RKO (cell line): ENCODE measurements at places on chromosomes 16 and 17.

DNA sequence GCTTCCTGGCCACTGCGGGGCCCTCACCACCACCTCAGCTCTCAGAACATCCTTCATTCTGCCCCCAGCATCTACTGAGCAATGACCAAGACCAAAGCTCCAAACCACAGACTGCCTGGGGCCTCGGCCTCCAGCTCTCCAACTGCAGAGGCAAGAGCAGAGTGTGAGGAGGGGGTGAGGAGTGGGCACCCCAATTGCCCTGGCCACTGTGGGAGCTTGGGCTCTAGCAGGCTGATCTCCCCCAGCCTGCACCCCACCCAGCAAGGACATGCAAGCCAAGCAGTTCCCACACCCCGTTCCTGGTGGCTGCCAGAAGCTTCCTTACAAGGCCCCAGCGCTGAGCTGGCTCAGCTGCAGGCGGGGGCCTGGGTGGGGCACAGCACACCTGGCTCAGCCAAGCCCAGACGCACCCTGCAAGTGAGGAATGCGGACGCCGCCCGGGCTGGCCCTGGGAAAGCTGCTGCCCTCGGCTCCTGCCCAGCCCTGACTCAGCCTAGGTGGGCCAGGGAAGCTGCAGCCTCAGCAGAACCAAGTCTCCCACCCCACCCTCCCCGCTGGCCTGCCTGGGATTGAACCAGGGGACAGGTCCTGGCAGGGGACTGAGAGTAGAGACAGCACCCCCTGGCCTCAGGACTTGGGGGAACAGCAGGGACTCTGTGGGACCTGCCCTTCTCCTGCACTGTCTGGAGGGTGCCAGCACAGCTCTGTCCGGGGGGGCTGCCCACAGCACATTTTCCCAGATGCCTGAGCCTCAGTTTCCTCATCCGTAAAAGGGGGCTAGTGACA lies 29.7 kb upstream of the KRT17 start:
- no peak for DNase-seq

DNA sequence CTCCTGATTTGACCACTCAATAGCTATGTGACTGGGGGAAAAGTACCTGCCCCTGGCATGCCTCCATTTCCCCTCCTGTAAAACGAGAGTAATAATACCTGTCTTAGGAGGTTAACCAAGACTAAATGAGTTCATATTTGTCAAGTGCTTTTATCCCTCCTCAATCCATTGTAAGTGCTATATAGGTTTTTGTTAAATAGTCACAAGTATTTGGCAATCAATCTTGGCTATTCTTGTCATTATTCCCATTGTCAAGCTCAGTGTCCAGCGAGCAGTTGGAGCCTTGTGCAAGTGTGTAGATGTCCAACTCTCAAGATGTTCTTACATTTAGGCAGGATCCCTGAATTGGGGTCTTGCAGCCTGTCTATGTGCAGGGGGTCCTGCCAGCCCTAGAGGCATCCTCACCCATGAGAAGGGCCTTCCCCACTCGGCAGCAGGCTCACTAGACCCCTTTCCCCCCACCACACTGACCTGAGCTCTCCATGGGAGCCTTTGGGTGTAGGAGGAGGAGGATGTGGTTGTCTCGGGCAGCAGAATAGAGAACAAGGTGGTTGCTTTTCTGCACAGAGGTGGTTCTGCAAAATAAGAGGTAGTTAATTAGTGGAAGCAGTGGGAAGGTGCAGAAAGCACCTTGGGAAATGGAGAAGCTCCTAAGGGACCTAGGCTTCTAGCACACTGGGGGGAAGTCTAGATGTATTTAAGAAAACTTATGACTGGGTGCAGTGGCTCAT lies 18.0 kb downstream of the PIK3R6 start:
- DNase-seq: no peak

DNA sequence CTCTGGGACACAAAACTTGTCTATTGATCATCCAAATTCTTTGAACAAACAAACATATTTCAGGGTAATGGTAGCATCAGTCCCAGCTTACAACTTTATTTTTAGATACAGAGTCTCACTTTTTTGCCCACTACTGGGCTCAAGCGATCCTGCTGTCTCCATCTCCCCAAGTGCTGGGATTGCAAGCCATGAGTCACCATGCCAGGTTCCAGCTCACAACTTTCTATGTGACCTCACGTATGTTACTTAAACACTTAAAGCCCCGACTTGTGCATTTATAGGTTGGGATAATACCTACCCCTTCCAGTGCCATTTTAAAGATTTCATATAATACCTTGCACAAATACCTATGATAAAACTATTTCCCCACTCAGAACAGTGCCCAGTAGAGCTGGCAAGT lies 42.0 kb upstream of the KSR1 start:
- no peak for DNase-seq

GRCh38 chr16:3655030-3655395 lies 522 bp downstream of the DNASE1 start:
- no peak for DNase-seq

DNA sequence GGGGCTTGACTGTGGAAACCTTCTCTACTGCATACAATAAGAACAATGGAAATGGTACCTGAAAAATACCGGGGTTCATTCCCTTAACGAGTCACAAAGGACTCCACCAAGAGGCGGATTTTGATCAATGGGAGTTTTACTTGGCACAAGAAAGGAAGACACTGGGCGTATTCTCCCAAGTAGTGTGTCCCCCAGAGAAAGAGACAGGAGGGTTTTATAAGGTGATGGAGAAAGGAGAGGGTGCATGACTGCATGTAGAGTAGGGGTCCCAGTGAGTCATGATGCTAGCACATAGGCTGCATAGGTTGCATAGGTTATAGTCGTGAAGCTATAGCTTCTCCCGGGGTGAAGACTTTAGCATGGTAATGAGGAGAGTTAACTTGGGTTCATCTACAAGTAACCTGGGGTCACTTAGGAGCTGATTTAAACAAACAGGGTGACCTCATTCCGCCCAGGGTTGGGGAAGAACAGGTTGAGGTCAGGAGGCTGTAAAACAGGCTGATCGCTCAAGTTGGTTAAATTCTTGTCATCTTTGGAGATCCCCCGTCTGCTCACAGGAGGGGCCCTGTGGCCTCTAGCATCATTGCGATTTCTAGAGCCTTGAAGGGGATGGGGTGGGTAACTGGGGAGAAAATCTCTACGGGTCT lies 1.5 kb downstream of the MPV17L start:
- no peak for DNase-seq

- no peak for DNase-seq
Observed at GRCh38 chr17:40614431-40615067, 33.1 kb downstream of the SMARCE1 start.

- DNase-seq: peak; percentile 77
Observed at GRCh38 chr16:72203401-72203800, 31.4 kb upstream of the PMFBP1 start.

DNA sequence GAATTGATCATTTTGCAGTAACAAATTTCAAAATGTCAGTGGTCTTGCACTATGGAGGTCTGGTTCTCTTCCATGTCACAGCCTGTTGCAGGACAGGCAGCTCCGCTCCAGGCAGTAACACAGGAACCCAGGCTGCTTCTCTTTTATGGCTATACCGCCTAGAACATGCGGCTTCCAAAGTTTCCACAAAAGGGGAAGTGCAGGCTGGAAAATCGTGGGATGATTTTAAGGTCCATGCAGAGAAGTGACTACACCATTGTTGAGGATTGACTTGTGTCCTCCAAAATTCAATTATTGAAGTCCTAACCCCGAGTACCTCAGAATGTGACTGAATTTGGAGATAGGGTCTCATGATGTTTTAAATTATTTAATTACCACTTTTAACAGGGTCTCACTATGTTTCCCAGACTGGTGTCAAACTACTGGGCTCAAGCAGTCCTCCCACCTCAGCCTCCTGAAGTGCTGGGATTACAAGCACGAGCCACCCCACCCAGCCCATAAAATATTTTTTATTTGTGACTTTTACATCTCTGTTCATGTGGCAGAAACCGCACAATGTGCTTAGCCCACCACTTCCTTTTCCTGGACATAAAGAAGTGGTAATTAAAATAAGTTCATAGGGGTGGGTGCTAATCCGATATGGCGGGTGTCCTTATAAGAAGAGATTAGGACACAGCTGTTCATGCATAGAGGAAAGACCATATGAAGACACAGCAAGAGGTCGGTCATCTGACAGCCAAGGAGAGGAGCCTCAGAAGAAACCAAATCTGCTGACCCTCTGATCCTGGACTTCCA lies 279.2 kb upstream of the RPL38 start:
- DNase-seq: no peak

GRCh38 chr17:30217746-30218245 lies 17.7 kb downstream of the SLC6A4 start:
- DNase-seq: no peak
